ENCODE measurements at places on chromosomes 6 and 20.

DNA sequence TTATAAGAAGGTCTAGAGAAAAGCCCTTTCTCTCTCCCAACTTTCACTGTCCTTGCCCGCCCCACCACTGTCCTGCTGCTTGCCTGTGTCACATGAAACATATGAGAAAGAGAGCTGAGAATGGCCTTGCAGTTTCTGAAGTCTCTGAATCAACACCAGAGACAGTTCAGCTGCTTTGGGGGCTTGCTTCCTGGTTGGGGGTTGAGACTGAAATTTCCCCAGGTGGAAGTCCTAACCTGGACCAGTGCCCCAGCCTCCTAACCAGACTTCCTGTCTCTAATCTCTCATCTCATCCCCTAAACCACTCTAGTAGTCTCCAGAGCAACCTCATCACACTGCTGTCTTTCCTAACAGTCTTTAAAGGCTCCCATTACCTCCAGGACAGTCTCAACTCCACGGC lies 10.7 kb downstream of the TRAM2 start:
- DNase-seq = no peak

DNA sequence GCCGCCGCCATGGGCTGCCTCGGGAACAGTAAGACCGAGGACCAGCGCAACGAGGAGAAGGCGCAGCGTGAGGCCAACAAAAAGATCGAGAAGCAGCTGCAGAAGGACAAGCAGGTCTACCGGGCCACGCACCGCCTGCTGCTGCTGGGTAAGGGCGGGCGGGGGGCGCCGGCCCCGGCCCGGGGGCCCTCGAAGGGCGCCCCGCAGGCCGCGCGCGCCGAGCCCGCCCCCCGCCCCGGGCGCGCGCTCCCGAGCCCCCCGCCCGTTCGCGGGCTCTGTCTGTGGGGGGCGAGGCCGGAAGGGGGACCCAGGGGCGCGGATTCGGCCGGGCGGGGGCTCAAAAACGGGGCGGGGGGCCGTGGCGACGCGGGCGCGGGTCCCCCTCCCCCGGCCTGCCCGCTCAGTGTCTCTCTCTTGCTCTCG lies 39.2 kb downstream of the GNAS start:
- DNase-seq = no peak

- no peak for DNase-seq
Observed at GRCh38 chr6:165186441-165187205, 122.8 kb downstream of the C6orf118 start.

DNA sequence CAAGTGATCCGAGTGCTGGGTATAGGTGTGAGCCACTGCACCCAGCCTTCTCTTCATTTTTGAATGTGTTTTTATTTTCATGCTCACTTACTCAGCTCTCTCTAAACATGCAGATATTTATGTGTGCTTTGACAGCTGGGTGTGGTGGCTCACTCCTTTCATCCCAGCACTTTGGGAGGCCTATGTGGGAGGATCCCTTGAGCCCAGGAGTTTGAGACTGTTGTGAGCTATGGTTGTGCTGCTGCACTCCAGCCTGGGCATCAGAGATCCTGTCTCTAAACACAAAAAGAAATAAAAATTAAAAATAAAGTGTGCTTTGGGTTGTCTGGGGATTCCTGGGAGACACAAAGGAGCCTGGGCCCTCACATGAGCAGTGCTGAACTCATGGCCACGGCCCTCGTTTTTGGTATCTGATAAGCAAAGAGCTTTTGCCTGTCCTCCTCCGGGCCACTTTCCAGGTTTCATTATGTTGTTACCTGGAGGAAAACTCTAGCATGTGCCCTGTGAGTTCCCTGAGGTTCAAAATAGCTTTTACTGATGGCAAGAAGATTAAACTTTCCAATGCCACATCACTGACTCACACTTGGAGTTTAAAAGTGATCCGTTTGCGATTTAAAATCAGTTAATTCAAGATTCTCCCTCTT lies 78.5 kb downstream of the CD164 start:
- no peak for DNase-seq

- no peak for DNase-seq
Observed at GRCh38 chr6:8269872-8270454, 165.4 kb downstream of the SLC35B3 start.

DNA sequence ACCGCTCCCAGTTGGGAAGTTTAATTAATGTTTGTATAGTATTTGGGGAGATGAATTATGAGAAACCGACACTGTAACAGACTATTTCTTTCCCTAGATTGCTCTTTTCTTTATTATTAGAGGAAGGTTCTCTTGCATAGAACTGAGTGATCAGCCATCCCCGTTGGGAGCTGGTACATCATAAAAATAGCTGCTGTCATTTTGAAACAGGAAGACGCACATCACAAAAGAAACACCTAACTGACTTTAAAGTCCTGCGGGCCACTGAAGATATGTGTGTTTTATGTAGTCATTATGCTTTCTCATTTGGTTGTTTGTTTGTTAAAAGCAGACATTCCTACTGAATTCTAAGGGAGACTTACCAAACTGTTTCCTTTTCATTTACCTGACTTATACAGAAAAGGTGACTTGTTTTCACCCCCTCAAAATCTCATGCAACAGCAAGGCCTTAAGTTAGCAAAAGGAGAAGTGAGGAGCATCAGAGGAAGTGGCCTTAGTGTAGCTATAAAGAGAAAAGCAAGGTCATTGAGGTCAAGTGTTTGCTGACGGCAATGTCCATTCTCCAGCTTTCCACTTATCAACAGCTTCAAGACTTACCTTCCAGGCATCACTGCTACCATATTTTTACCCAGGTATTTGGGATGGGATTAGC lies 91.0 kb downstream of the PKHD1 start:
- DNase-seq = no peak

DNA sequence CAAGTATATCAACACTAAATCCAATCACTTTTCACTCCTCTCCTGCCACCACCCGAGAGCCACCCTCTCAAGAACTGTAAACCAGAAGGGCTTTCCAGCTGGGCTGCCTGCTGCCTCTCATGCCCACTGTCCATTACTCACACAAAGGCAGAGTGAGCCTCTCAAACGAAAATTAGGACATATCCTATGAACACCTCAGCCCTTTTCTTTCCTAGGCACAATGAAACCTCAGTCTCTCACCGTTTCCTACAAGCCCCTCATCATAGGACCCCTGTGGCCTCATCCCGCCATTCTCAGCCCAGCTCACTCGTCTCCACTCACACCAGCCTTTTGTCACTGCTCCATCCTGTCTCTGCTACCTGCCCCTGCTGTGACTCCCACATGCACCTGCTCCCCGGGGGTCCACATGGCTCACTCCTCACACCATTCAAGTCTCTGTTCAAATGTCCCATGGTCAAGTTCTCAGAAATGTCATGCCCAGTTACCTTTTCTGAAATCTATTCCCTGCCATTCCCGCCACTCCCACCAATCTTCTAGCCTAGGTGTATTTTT lies 7.4 kb downstream of the HLA-F start:
- no peak for DNase-seq

DNA sequence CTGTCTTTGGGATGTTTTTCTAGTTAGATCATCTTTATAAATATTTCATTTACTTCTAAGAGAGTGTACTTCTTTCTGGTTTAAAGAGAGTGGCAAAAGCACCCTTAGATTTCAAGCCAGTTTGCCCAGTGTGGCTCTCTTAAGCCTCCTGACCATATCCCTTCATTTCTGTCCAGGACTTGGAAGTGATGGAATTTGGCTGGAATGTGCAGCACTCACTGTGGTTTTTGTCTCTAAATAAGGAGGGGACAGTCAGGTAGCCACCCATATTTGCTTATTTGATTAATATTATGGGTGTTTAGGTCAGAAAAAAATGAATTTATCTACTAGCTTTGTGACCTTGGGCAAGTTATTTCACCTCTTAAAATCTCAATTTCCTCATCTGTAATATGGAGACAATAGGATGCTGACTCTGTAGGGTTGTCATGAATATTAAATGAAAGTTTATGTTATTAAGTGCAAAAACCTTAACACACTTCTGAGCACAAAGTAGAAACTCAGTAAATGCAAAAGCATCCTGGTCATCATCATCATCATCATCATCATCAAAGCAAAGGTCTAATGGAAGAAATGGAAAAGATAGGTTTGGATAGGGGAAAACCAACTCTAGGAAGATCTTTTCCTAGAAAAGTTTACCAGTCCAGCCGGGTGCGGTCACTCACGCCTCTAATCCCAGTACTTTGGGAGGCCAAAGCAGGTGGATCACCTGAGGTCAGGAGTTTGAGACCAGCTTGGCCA lies 3.1 kb downstream of the CRYBG1 start:
- no peak for DNase-seq

- no peak for DNase-seq
Observed at GRCh38 chr20:1479831-1480595, 11.2 kb downstream of the SIRPB2 start.

- no peak for DNase-seq
Observed at GRCh38 chr6:47700596-47700995, 2.2 kb downstream of the ADGRF4 start.

DNA sequence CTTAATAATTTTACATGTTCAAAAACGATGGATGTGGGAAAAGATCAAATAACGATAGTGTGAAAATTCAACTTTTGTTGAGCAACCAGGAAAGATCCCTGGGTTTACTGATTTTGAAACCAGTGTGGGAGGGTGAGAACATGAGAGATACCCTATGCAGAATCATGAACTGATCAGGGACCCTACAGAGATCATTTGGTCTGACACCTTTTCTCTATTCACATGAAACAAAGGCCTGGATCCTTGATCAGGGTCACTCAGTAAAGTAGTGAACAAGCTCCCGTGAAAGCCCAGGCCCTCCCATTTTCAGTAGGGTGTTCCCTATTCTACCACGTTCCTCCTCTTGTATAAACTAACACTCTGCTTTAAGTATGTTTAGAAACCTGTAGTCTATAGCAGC lies 60.5 kb upstream of the DUSP22 start:
- DNase-seq = no peak

- no peak for DNase-seq
Observed at GRCh38 chr6:38599966-38600550, 39.7 kb downstream of the BTBD9 start.

All from globus pallidus (tissue), 1 donor.